ENCODE measurements at places on chromosomes 7 and 10. TPM values are rescaled to one million over a fixed set of nuclear protein-coding genes. Genes with fewer than 3 reads are reported as not detected.

- no peak for DNase-seq
Measured at GRCh38 chr10:6074489-6075301, 12.5 kb upstream of the IL2RA start.

PON1 gene
- total RNA-seq: 11.7 TPM

- DNase-seq: no peak
Measured at GRCh38 chr10:11689945-11690736, 52.0 kb upstream of the ECHDC3 start.

MRLN gene
- total RNA-seq: 0.47 TPM

DNA sequence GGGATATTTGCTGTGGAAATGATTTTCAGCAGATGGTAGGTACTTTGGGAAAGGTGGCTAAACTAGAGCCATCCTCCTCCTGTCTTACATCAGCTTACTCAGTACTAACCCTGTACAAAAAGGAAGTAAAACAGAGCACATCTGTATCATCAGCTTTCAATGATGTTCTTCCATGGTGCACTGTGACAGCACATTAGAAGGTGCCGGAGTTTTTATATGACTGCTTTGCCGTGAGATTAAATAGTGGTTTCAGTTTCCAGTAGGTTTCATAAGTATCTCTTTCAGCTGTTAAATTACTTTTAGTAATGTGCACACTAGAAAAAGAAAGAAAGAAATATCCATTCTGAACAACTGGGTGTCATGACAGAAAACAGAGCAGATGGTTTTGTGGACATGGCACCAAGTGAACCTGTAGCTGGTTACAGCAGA is 86.5 kb downstream of the ARID5B start:
- DNase-seq: no peak

GRCh38 chr7:121275204-121275603 is 53.6 kb upstream of the WNT16 start:
- no peak for DNase-seq

- no peak for DNase-seq
Measured at GRCh38 chr7:74183142-74183541, 9.0 kb downstream of the EIF4H start.

DNA sequence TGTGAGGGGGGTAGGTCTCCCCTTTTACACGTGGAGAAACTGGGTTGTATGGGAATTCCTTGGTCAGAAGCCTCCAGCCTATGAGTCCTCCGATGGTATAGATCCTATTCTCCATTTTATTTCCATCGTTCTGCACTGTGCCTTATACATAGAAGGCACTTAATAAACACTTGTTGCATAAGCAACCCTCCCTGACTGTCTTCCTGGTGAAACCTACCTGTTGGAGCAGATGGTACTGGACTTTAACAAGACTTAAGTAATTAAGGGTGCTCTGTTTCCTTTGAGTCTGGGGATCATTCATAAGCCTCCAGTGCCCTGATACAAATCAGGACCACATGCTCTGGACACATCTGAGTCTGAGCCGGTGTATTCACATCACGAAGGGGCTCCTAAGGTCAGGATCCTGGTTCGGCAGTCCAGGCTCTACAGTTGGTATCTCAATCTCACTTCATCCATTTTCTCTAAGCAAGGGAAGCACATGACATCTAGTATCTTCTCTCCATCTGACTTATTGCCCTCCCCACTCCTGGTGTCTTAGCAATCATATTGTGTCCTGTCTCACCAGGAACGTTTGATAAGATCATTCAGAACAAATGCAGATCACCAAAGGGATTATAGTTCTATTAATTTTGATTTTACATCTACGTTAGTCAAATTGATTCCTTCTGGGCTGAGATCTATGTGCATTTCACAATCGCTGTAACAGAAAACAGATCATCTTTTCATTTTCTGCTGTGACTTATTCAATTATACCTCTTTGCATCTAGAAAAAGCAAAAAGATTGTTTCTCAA is 22.8 kb upstream of the EZH2 start:
- DNase-seq: no peak

DNA sequence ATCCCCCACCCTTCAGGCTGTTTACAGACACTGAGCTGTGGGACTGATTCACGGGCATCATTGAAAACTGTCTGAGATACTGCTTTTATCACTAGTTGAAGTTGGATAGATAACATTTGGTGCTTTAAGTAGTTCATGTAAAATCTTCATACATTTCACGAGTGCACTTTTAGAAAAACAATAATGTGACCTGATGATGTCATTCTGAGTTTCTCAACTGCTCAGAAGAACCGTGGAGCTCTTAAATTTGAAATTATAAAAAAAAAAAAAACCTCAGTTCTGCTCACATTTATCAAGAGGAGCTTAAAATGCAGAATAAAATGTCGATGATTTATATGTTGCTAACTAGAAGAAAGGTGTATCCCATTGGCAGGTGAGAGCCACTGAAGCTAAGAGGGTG is 81.5 kb downstream of the GALNT11 start:
- DNase-seq: no peak

LRRD1 gene
- 0.05 TPM for total RNA-seq
